ENCODE measurements at places on chromosomes 7 and 10.

DNA sequence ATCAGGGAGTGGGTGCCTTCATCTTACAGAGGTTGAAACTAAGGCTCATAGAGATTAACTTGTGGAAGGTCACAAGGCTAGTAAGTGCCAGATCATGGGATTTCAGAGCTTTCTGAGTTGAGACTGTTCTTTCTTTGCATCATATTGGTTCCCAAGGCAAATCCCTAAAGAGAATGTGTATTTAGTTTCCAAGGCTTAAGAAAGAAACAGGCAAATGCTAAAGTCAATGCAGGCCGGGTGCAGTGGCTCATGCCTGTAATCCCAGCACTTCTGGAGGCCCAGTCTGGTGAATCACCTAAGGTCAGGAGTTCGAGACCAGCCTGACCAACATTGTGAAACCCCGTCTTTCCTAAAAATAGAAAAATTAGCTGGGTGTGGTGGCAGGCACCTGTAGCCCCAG, 19.8 kb downstream of the CDK1 start:
- no peak for DNase-seq

GRCh38 chr7:49643321-49643720, 130.1 kb upstream of the VWC2 start:
- no peak for DNase-seq

DNA sequence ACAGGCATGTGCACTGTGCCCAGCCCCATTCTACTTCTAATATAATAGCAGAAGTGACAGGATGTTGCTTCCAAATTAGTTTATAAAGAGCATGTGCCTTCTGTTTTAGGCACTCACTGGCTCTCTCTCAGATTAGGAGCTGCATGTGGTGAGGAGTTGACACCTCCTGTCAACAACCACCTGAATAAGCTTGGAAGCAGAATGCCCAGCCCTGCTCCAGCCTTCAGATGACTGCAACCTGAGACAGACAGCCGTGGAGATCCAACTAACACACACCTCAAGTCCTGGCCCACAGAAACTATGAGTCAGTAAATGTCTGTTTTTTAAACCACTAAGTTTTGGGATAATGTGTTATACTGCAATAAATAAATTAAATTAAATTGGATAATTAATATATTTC, 54.5 kb downstream of the PARD3 start:
- DNase-seq = no peak

GRCh38 chr10:5543623-5544022, 18.9 kb downstream of the CALML3 start:
- no peak for DNase-seq

GRCh38 chr7:1226186-1226901, 6.3 kb upstream of the UNCX start:
- DNase-seq = no peak

- no peak for DNase-seq
These were observed 1.4 kb upstream of the ASIC3 start for GRCh38 chr7:151046603-151047573.

- DNase-seq = no peak
These were observed 6.0 kb downstream of the LIPN start for GRCh38 chr10:88765816-88766215.

DNA sequence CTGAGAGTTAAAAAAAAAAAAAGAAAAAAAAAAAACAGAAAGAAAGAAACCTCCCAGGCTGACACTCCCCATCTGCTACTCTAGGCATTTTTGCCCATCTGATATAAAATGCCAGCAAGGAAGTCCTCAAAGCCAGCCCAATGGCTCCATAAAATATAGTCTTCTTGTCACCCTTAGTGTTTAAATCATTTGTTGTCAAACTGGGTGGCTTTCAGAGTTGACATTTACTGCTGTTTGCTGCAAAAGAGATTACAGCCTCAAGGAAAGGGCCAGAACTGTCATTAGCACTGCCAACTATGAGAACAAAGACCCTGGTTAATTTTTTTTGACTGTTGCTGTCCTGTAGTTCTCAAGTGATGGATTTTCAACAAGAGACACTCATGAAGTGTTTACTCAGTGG, 86.5 kb downstream of the TRIL start:
- DNase-seq = no peak

GRCh38 chr7:78039790-78040776, 241.5 kb downstream of the PHTF2 start:
- peak; percentile 70 for DNase-seq

DNA sequence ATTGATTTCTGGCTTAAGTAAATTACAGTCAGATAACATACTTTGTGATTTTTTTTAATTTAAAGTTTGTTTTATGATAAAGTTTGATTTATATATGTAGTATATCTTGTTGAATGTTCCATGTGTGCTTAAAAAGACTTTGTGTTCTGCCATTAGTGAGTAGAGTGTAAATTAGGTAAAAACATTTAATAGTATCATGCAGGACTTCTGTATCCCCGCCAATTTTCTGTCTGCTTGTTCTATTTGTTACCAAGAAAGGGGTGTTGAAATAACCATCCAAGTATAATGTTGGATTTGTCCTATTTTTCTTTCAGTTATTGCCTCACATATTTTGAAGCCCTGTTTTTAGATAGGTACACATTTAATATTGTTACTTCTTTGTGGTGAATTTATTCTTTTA, 172.1 kb downstream of the CAMK1D start:
- no peak for DNase-seq

Measured in activated CD4-positive, alpha-beta T cell treated with anti-CD3 and anti-CD28 coated beads, Interleukin-2, Interleukin-6, amounts not matched to agents 100 ng/mL and 50 ng/mL, durations not matched to agents 16 hours and 8 hours (primary cell).